Esophagus muscularis mucosa (tissue), 4 donors: ENCODE measurements at places on chromosomes 3 and 15.

GRCh38 chr3:150611666-150612065 is 8.5 kb downstream of the SELENOT start:
- no peak for DNase-seq

- no peak for DNase-seq
Observed at GRCh38 chr3:153399636-153400035, 237.6 kb downstream of the RAP2B start.

DNA sequence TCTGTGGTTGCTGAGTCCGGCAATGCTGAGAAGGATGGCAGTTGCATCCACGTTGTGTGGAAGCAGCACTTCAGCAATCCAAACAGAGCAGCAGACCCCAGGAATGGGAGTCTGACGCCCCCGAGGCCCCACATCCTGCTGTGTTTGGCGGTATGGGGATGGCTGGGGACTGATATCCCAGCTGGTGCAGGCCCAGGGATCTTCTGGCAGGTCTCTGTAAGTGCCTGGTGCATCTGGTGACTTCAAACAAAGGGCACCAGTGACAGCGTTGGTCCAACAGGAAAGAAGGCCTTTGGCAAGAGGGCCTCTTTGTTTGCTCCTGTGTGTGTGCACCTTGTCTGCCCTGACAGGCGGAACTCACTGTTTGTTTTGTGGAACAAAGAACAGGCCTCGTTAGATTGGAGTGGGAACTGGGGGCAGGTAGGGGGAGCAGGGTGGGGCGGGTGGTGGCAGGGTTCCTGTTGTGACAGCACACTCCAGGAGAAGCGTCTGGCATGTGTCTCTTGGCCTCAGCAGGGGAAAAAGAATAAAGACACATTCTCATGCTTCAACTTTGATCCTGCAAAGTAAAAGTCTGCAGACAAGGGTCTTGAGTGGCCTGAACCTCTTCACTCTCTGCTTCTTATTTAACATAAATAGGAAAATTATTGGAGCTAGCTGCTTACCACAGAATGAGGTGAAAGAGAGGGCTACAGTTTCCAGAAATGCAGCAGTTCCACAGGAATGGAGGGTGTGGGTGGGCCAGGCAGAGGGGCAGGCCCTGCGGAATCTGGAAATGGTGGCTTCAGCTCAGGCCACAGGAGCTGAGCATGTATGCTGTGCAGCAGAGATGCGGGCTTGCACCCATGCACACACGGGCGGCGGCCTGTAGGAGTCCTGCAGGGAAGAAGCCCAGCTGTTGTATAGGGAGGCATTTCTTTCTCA is 94.5 kb upstream of the MYZAP start:
- no peak for DNase-seq

- no peak for DNase-seq
Observed at GRCh38 chr3:49017229-49017970, 980 bp downstream of the DALRD3 start.
